Fibroblast of skin of left quadriceps (primary cell): ENCODE measurements at places on chromosomes 7 and 10.

DNA sequence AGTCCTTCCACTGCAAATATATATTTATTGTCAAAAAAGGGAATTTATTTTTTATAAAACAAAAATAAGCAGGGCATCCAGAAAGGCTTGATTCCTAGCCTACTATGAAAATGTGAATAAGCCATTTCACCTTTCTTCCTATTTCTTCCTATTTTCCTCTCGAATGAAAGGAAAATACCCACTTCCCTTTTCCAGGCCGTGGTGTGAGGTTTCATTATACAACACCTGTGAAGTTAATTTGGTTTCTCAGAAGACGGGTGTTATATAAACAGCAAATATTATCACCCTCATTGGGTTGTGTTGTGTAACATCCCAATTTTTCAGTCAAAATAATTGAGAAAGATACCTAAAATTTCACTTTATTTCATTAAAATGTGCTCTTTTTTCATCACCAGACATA lies 214.3 kb downstream of the DGKB start:
- DNase-seq, result no peak

GRCh38 chr7:117067340-117067739 lies 114.0 kb downstream of the ST7 start:
- DNase-seq, result no peak

DNA sequence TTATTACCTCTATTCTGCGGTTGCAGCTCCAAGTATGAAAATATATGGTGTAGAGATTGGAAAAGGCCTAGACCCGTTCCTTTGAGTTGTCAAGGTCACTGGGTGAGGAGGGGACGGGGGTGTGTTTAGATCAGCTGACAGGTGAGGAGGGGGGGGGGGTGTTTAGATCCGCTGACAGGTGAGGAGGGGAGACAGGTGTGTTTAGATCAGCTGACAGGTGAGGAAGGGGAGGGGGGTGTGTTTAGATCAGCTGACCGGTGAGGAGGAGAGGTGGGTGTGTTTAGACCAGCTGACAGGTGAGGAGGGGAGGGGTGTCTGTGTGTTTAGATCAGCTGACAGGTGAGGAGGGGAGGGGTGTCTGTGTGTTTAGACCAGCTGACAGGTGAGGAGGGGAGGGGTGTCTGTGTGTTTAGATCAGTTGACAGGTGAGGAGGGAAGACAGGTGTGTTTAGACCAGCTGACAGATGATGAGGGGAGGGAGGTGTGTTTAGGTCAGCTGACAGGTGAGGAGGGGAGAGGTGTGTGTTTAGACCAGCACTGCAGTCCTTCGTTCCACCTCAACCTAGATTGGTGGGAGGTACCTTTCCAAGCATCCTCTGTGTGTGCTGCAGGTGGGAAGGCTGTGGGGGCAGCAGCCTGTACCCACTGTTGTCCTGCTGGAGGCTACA lies 655.0 kb upstream of the ADARB2 start:
- DNase-seq, result no peak

GRCh38 chr7:69833964-69834363 lies 235.7 kb downstream of the AUTS2 start:
- DNase-seq, result no peak

DNA sequence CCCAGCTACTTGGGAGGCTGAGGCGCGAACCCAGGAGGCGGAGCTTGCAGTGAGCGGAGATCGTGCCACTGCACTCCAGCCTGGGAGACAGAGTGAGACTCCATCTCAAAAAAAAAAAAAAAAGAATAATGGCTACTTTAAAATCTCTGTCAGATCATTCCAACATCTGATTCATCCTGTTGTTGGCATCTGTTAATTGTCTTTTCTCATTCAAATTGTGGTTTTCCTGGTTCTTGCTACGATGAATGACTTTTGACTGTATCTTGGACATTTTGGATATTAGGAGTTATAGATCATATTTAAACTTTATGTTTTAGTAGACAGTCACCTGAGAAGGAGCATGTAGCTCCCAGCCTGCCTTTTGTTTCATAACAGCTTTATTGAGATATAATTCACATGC lies 8.5 kb downstream of the TPST1 start:
- DNase-seq, result no peak

GRCh38 chr10:72083790-72084459 lies 4.4 kb downstream of the SPOCK2 start:
- no peak for DNase-seq

- DNase-seq, result no peak
Observed at GRCh38 chr7:135959646-135960363, 17.4 kb downstream of the MTPN start.

DNA sequence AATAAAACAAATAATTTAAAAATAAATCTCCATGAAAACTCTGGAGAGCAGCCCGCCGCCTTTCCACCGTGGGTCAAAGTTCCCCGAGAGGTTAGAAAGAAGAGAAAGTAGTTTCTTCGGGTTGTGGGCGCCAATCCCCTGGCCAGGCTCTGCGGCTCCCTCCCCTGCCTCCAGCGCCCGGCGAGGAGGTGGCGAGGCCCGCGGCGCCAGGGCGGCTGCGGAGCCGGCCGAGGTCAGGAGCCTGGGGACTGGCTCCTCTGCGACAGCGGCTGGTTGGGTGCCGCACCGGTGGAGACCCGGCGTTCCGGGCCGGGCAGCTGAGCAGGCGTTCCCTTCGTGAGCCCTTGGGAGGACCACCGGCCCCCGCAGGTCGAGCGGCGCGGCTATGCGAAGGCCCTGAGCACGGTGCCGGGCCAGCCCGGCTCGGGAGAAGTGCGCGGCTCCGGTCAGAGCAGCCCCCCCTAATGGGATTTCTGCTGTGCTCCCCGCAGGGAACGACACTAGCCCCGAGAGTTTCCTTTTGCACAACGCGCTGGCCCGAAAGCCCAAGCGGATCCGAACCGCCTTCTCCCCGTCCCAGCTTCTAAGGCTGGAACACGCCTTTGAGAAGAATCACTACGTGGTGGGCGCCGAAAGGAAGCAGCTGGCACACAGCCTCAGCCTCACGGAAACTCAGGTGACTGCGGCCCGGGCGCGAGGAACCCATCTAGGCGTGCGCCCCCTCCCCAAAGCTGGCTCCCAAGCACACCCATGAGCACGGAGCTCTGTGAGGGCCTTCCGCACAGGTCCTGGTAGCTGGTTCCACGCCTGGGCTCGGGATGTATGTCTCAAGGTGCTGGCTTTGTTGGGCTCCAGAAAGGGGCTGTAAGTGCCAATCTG lies 2.8 kb downstream of the EMX2 start:
- DNase-seq, result no peak

- DNase-seq, result peak; percentile 47
Observed at GRCh38 chr10:67790534-67791408, 47.2 kb downstream of the DNAJC12 start.

DNA sequence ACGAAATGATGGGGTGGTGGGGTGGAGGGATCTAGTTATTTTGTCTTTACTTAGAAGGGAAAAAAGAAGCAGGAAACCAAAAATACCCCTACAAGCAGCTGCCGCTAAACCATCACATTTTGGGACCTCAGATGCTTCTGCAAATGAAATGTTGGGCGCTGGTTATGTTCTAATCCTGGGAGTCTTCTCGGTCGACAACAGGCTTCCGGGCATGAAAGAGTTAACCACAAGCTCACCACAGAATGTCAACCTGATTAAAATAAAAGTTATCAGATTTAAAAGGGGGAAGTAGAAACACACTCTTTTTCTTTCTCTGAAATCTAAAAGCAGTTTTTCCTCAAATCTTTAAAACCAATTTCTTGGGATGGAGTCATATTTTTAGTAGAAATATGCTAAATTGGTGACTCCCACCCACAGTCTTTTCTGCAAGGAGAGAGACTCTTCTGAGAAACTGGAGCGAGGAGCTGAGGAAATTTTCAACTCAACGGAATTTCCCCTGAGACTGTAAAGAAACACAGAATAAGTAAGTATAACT lies 16.8 kb downstream of the IL2RA start:
- no peak for DNase-seq

DNA sequence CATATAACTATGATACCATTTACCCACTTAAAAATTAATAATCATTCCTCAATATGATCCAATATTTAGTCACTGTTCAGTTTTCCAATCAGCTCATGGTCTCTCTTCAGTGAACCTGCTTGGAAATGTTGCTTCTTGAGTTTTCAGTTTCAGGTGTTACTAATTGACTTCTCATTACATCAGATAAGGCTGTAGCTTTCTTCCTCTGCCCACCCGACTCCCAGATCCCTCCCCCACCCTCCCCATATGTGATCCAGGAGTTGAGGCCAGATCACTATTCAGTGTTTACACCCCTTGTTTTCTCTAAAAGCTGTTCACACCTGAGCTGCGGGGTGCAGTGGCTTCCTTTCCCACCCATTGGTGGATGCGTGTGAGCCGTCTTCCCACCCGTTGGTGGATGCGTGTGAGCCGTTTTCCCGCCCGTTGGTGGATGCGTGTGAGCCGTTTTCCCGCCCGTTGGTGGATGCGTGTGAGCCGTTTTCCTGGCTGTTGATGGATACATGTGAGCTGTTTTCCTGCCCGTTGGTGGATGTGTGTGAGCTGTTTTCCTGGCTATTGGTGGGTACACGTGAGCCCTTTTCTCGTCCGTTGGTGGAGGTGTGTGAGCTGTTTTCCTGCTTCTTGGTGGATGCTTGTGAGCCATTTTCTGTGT lies 3.2 kb upstream of the MTG1 start:
- no peak for DNase-seq

DNA sequence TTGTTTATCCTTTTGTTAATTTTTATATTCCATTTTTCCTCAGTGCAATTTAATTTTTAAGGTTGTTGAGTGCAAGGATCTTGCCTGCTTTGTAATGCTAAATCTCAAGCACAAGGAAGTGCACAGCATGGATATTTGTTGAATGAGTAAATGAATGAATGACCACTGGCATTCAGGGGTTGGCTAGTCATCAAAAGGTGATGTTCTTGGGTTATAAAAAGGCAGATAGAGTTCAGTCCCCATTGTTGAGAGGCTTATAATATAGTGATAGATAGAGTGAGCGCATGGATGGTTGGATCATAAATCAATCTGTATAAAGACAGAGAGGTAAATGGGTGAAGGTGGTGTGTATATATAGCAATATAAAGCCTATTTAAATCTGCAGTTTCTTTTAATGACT lies 193.2 kb upstream of the KLF6 start:
- no peak for DNase-seq

DNA sequence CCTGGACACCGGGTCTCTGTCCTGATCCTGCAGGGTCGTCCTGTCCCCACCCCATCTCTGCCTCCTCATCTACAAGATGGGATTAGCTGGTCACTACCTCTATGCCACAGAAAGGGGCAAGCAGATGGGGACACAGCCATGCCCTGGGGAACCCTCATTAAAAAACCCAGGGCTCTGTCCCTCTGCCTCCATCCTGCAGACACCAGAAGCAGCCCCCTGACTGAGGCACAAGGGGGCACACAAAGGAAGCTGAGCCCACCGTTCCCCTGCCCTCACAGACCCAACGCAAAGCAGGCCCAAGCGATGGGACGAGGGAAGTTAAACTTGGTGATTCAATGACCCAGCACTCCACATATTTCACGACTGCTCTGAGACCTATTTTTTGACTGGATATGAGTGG lies 142.4 kb downstream of the TCERG1L start:
- DNase-seq, result no peak

GRCh38 chr10:8312781-8313180 lies 258.3 kb downstream of the GATA3 start:
- no peak for DNase-seq

DNA sequence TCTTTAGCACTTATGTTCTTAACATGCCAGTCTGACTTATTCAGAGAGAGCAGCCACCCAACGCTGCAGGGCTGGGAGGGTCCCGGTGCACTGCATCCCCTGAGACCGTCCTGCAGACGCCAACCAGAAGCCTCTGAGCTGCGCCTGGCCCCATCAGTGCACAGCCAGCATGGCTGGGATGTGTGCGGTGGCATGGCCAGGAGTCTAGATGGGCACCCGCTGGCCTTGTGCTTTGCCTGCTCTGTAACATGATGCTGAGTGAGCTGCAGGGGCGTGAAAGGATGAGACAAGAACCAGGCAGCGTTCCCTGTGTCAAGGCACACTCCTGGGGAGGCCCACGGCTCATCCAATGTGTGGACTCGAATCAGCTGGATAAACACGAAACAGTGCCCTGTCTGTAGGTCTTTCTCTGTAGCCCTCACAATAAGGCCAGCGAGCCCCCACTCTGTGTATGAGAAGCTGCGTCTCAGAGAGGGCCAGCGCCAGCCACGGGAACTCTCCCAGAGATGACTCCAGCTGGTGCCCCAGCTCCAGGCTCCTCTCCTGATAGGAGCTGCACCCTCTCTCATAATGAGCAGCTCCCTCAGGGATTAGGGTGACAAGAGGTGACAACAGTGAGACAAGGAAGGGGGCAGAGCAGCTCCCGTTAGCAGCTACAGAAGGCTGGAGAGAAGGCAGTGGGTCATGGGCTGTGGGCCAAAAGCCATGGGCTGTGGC lies 96.8 kb downstream of the TNS3 start:
- DNase-seq, result no peak

DNA sequence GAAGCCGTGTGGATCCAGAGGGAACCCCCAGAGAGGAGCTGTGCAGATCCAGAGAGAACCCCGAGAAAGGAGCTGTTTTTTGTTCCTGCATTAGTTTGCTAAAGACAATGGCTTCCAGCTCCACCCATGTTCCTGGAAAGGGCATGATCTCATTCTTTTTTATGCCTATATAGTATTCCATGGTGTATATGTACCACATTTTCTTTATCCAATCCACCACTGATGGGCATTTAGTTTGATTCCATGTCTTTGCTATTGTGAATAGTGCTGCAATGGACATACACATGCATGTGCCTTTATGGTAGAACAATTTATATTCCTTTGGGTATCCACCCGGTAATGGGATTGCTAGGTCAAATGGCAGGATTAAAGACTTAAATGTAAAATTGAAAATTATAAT lies 95.4 kb upstream of the RHEB start:
- DNase-seq, result no peak

GRCh38 chr7:44219371-44220045 lies 18.7 kb downstream of the YKT6 start:
- no peak for DNase-seq

GRCh38 chr10:75401569-75402485 lies at the start of gene ZNF503:
Gene ZNF503, minus strand, starts transcription at chr10:75401764. Its CDS starts 345 bp downstream, at chr10:75401419.
- peak; percentile 98 for DNase-seq

DNA sequence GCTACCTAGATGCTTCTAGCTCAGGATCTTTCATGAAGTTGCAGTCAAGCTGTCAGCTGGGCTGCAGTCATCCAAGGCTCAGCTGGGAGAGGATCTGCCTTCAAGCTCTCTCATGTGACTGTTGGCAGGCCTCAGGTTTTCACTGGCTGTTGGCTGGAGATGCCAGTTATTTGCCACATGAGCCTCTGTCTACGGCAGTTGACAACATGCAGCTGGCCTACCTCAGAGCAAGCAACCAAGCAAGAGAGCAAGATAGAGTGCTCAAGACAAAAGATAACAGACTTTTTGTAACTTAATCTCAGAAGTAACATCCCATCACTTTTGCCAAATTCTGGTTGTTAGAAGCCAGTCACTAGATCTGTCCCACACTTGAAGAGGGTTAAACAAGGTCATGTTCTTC lies 125.8 kb downstream of the TPST1 start:
- no peak for DNase-seq

DNA sequence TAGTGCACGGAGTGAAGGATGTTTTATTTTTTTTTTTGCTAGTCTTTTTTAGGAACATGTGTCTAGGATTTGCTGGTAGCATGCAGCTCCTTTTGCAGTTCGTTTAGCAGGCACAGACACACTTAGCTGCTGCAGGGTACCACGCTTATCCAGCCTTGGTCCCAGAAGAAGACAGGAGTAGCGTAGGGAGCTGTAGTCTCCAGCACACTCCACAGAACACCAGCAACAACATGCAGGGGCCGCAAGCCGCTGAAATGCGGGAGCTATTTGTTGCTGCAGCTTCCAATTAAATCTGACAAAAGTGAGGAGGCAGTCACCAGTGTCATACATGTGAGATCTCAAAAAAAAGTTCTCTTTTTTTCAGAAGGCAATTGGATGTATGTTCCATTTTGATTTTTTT lies 486.2 kb upstream of the KLF6 start:
- DNase-seq, result no peak
